ENCODE measurements at places on chromosomes 5 and 9. TPM values are rescaled to one million over a fixed set of nuclear protein-coding genes. Genes with fewer than 3 reads are reported as not detected.

Gene ADAMTS12
- total RNA-seq = 9.1 TPM

Gene ANXA2R
- 2.5 TPM for total RNA-seq

Gene PANK3
- 77.0 TPM for total RNA-seq

Gene CDH10
- total RNA-seq = not detected

Gene RAI14
- total RNA-seq = 30.6 TPM

Gene NPDC1
- total RNA-seq = not detected

Gene TEX48
- total RNA-seq = not detected

Gene SV2C
- not detected for total RNA-seq

Gene LCN15
- total RNA-seq = not detected

GRCh38 chr9:128715436-128715750 lies 8.5 kb downstream of the ZDHHC12 start:
- DNase-seq = no peak

- DNase-seq = no peak
Measured at GRCh38 chr5:96427824-96428223, 5.2 kb downstream of the PCSK1 start.

DNA sequence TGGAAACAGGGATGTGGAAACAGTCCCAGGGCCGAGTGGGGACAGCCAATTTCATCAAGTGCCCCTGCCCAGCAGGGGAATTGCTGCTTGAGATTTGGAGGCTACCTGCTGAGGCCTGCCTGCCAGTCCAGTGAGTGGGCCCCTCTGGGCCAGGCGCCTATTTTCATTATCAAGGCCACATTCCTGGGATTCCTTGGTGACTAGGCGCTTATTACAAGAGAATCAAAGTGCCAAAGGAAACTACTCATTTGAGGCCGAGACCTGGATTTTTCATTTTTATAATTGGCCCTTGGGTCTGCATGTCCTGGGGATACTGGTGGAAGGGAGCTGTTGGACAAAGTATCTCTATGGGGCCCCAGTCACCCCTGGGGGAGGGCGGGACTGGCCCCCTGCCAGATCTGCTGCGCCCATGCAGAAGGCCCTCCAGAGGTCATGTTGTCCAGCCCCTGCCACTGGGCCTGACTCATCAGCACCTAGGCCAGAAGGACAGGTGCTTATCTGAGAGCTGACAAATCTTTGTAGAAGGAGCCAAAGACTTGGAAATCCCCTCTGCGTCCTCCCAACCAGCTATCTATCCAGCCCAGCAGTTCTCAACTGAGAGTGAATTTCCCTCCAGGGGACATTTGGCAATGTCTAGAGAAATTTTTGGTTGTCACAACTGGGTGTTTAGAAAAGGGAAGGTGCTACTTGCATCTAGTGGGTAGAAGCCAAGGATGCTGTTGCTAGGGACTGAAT lies 45.6 kb downstream of the FOXI1 start:
- peak; percentile 85 for DNase-seq

DNA sequence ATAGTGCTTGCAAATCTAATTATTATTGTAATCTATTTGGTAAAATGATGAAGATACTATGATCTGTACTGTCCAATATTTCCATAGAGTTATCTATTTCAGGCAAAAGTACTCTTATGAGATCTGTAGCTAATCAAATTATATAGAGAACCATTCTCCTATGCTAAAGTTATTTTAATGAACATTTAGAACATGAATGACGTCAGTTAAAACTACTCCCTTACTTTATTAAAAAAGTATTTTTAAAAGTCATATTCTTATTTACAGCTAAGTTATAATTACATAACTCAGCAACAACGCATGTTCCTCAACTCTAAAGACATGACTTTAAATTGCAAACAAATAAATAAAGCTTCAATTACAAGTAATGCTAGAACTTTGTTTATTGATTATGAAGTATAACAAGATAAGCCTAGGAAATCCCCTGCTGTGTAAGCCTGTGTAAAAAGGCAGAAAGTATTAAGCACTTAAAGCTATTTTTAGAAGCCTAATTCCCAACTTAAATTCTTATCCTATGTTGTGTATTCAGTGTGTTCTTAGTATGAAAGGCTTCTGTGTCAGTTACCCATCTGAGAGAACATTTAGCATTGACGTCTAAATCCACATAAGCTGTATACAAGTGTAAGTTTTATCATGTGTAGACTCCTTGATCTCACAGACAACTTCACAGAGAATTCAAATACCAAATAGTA lies 285.7 kb downstream of the HCN1 start:
- DNase-seq = no peak

- no peak for DNase-seq
Measured at GRCh38 chr9:859251-859650, 17.8 kb downstream of the DMRT1 start.

DNA sequence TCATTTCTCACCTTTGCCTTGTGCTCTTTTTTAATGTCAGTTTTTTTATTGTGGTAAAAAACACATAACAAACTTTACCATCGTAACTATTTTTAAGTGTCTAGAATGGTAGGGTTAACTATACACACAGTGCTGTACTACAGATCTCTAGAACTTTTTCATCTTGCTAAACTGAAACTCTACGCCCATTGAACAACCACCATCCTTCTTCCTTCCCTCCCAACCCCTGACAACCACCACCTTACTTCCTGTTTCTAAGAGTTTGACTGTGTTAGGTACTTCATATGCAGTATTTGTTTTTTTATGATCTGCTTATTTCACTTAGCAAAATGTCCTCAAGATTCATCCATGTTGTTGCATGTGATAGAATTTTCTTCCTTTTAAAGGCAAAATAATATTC lies 54.9 kb downstream of the PSAT1 start:
- DNase-seq = no peak

- DNase-seq = peak; percentile 9
Measured at GRCh38 chr9:71349218-71349617, 227.8 kb upstream of the TRPM3 start.

DNA sequence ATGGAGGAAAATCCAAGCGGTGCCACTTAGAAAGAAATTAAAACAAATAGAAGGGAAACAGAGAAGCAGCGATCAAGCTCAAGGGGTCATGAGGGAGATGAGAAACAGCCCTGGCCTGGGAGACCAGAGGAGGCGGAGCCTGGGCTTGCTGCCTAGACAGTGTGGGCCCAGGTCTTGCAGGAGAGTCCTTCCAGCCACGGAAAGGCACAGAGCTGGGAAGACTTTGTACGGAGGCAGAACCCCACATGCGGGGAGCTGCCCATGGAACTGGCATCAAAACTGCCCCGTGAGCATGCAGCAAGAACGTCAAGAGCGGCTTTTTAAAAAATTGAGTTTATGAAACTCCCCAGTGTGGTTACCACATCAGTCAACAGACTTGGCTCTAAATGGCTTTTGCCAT lies 119.4 kb downstream of the IRX1 start:
- DNase-seq = no peak

- peak; percentile 43 for DNase-seq
Measured at GRCh38 chr5:1761453-1761755, 38.2 kb downstream of the MRPL36 start.

- no peak for DNase-seq
Measured at GRCh38 chr5:74059706-74060105, 433.7 kb downstream of the ARHGEF28 start.

DNA sequence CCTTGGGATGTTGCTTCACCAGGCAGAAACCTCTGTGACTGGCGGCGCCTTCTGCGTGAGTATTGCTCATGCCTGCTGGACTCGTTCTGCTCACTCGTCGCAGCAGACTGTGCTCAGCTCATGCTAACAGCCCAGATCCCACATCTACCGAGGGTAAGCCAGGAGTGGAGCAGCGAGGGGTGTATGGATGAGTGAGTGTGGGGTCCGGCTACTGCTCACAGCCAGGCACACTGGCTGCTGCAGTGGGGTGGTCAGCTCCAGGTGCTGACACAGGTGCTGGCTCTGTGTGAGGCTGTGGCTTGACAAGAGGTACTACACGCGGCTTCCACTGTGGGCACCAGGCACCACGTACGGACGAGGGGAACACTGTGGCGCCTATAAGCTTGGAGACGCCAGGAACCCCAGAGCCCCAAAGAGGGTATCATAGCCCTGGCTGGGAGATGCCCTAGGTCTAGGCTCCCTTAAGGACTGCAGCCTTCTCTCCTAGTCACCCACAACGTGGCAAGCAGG lies 47.7 kb upstream of the CDH12 start:
- no peak for DNase-seq

GRCh38 chr5:1636981-1637638 lies 113.3 kb upstream of the LPCAT1 start:
- no peak for DNase-seq

DNA sequence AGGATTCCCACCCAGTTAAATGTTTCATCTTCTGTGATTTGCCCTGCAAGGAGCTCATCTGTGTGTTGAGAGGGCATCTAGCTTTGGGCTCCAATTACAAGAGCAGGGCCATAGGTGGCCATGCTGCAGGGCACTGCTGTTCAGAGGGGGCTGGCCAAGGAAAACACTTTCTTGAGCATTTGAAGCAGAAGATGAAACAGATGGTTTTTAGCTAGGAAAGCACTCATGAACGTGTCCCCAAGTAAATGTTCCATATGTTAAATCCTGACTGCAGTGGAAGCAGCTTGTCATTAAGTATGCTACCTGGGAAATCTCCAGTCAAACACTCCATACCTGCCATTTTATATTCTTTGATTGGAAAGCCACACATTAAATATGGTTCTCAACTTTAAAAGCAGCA lies 176.6 kb downstream of the FBXL7 start:
- DNase-seq = no peak

GRCh38 chr9:131808291-131808690 lies 68.4 kb upstream of the RAPGEF1 start:
- no peak for DNase-seq

- no peak for DNase-seq
Measured at GRCh38 chr9:130111786-130112537, 58.3 kb downstream of the GPR107 start.

- DNase-seq = no peak
Measured at GRCh38 chr5:139389701-139390638, at the start of gene MZB1. Gene MZB1 (minus strand): TSS chr5:139389913. CDS start chr5:139389856, 57 bp downstream.

GRCh38 chr5:140145256-140145655 lies 19.5 kb downstream of the IGIP start:
- no peak for DNase-seq

DNA sequence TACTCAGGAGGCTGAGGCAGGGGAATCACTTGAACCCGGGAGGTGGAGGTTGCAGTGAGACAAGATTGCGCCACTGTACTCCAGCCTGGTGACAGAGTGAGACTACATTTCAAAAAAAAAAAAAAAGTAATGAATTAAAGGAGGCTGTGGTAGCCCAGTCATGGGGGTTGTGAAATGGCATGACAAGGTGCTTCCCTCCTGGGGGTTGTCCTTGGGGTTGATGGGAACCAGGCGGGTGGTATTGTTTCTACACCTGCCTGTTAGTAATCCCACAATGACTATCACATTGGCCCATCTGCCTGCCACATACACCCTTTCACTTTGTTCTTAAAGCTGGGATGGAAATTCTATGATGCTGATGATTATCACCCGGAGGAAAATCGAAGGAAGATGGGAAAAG lies 5.6 kb downstream of the IDNK start:
- DNase-seq = no peak

- DNase-seq = no peak
Measured at GRCh38 chr5:81835814-81836367, 85.0 kb upstream of the SSBP2 start.

- DNase-seq = no peak
Measured at GRCh38 chr5:126884269-126884819, 107.4 kb downstream of the LMNB1 start.

GRCh38 chr5:132455614-132456115 lies 34.9 kb downstream of the IRF1 start:
- DNase-seq = no peak
